NCI-H460 (cell line): ENCODE measurements at places on chromosomes 6 and 20. TPM values are rescaled to one million over a fixed set of nuclear protein-coding genes. Genes with fewer than 3 reads are reported as not detected.

The SLC44A4 gene
- 0.07 TPM in 1 of 2 replicates, not detected in the other for total RNA-seq

The ZC3H12D gene
- 0.02 TPM in 1 of 2 replicates, not detected in the other for total RNA-seq

The FAM110A gene
- total RNA-seq, result 2.6 and 3.7 TPM in 2 replicates

The ADGRF1 gene
- total RNA-seq, result not detected in 2 replicates

The TCF15 gene
- 0.32 TPM in 1 of 2 replicates, not detected in the other for total RNA-seq

The DAAM2 gene
- 0.06 TPM in 1 of 2 replicates, not detected in the other for total RNA-seq

The KAT14 gene
- 6.3 and 7.3 TPM in 2 replicates for total RNA-seq

The RUNX2 gene
- 0.06 and 0.10 TPM in 2 replicates for total RNA-seq

The OTOR gene
- total RNA-seq, result not detected in 2 replicates

The C6orf132 gene
- not detected in 2 replicates for total RNA-seq

The MUC22 gene
- not detected in 2 replicates for total RNA-seq

The PREX1 gene
- total RNA-seq, result 0.10 and 0.12 TPM in 2 replicates

The SAPCD1 gene
- 2.8 and 4.7 TPM in 2 replicates for total RNA-seq

The SF3B5 gene
- total RNA-seq, result 84.4 and 113 TPM in 2 replicates

The BMP6 gene
- total RNA-seq, result 30.8 and 33.2 TPM in 2 replicates

The TGM2 gene
- total RNA-seq, result 1.9 and 2.3 TPM in 2 replicates

The FAM83B gene
- 0.07 TPM in 1 of 2 replicates, not detected in the other for total RNA-seq

The SASH1 gene
- total RNA-seq, result 10.0 and 11.7 TPM in 2 replicates

The SOX4 gene
- 59.3 and 61.4 TPM in 2 replicates for total RNA-seq

The MTFR2 gene
- total RNA-seq, result 5.7 and 6.0 TPM in 2 replicates

The COL12A1 gene
- 0.20 and 0.64 TPM in 2 replicates for total RNA-seq

The HLA-DOA gene
- not detected in 2 replicates for total RNA-seq

The TOX2 gene
- 4.6 and 7.1 TPM in 2 replicates for total RNA-seq

The DDO gene
- total RNA-seq, result 0.89 and 1.0 TPM in 2 replicates

The SAMD10 gene
- 2.6 and 3.6 TPM in 2 replicates for total RNA-seq

The LY6G6C gene
- total RNA-seq, result not detected in 2 replicates

The ID4 gene
- total RNA-seq, result 0.57 TPM in 1 of 2 replicates, not detected in the other

The CRISP3 gene
- not detected in 2 replicates for total RNA-seq

The ZC2HC1B gene
- total RNA-seq, result not detected in 2 replicates

The RAB44 gene
- total RNA-seq, result not detected in 2 replicates

The CST2 gene
- 0.78 TPM in 1 of 2 replicates, not detected in the other for total RNA-seq

The PACSIN1 gene
- total RNA-seq, result 0.07 and 0.20 TPM in 2 replicates

The CPXM1 gene
- not detected in 2 replicates for total RNA-seq

The DSP gene
- 0.07 and 0.12 TPM in 2 replicates for total RNA-seq

The CDH4 gene
- 0.14 TPM in 1 of 2 replicates, not detected in the other for total RNA-seq

The GOPC gene
- total RNA-seq, result 19.1 and 22.4 TPM in 2 replicates

The ARMH2 gene
- total RNA-seq, result not detected in 2 replicates

The CLVS2 gene
- not detected in 2 replicates for total RNA-seq

The PLEKHG1 gene
- total RNA-seq, result 0.06 and 0.15 TPM in 2 replicates

The C20orf96 gene
- 1.0 and 3.4 TPM in 2 replicates for total RNA-seq

The FAM83D gene
- 28.6 and 29.1 TPM in 2 replicates for total RNA-seq

The PRICKLE4 gene
- total RNA-seq, result 0.40 and 1.2 TPM in 2 replicates

The SLC35D3 gene
- total RNA-seq, result not detected in 2 replicates
